Iris pigment epithelial cell (primary cell): ENCODE measurements at places on chromosomes 1 and 21.
A peak's percentile ranks its signal among the peaks of the same experiment; 100 is the strongest.

- DNase-seq: no peak
Measured at GRCh38 chr1:204579681-204580080, 63.5 kb downstream of the MDM4 start.

DNA sequence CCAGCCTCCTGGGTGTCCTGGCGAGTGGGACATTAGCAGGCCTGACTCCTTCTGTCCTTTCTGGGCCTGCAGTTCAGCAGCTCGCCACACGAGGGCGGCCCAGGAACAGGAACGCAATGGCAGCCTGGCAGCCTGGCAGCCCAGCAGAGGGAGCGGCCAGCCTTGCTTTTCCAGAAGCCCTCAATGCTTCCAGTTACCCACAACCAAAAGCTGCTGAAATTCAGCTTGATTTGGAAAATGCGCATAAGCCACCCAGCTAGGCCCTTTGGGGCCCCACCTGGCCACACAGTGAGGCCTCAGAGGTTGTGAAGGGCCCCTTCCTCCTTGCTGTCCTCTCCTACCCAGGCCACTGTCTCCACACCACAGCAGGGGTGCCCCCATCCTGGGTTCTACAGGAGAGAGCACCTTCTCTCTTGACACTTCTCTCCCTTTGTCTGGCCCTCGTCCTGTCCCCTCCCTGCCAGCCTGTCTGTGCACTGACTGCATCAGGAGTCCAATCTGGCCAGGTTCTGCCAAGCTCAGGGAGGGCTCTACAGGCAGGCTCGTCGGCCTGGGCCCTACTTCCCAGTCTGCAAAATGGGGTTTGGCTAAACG is 103.4 kb upstream of the VAMP3 start:
- DNase-seq: peak; percentile 72

- no peak for DNase-seq
Measured at GRCh38 chr21:17866590-17866989, 47.4 kb upstream of the C21orf91 start.

- no peak for DNase-seq
Measured at GRCh38 chr1:182357171-182357570, 34.4 kb downstream of the GLUL start.

- DNase-seq: no peak
Measured at GRCh38 chr1:56939209-56939608, 26.6 kb downstream of the C8B start.

- DNase-seq: peak; percentile 59
Measured at GRCh38 chr1:235093696-235094592, 34.7 kb downstream of the TOMM20 start.

GRCh38 chr1:225911191-225912130 is 12.6 kb downstream of the PYCR2 start:
- DNase-seq: peak; percentile 26

DNA sequence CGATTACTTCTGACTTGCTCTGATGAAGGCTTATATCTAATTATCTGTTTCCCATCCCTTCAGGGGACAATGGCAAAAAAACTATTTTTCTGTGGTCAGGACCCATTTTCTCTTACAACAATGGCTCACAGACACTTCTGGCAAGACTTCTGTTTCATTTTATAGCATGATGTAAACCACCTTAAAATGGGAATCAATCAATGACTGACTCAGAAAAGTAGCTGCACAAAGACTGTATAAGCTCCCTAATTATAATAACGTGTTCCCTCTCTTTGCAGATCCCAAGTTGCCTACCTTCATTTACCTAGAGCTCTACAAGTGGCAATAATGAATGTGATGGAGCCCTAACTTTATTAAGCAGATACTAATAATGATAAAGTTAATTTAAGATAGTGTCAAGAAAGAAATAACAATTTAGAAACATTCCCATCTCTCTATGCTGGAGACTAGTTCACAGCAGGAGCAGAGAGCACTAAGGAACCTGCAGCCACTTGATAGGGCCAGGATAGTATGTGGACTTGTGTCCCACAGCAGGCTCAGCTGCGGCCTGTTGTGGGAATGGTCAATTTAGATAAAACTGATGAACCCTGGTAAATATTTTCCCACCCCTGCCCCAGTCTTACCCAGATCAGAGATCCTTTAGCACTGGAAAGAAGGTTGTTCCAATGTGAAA is 538 bp downstream of the GBP2 start:
- peak; percentile 14 for DNase-seq

GRCh38 chr21:15870819-15871218 is 141.0 kb downstream of the USP25 start:
- DNase-seq: no peak

DNA sequence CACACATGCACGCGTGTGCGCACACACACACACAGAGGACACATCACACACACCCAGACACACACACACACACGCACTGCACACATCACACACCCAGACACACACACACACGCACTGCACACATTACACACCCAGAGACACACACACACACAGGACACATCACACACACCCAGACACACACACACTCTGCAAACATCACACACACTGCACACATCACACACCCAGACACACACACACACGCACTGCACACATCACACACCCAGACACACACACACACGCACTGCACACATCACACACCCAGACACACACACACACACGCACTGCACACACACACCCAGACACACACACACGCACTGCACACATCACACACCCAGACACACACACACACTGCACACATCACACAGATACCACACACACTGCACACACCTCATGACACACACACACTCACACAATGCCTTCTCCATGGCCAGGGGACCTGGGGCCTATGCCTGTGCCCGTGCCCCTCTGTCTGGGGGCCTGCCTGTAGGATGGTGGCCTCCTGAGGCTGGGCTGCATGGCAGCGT is 24.4 kb downstream of the CRYAA start:
- no peak for DNase-seq

GRCh38 chr1:71948561-71948960 is 333.8 kb downstream of the NEGR1 start:
- DNase-seq: no peak

DNA sequence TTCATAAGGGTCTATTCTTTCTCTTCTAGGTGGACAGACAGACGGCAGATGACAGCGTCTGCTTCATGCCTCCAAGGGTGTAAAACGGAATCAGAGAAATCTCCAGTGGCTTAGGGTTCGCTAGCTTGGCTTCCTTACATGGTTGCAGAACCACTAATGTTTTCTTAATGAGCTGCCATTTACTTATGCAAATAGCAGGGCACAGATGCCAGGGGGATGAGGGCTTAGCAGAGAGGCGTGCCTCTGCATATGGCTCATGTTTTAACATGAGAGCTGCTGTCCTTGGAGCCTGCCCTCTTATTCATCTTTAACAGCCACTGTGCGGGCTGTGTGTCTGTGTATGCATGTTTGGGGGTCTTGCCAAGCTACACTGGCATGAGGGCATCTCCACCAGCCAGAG is 119.6 kb downstream of the IER5 start:
- DNase-seq: no peak

DNA sequence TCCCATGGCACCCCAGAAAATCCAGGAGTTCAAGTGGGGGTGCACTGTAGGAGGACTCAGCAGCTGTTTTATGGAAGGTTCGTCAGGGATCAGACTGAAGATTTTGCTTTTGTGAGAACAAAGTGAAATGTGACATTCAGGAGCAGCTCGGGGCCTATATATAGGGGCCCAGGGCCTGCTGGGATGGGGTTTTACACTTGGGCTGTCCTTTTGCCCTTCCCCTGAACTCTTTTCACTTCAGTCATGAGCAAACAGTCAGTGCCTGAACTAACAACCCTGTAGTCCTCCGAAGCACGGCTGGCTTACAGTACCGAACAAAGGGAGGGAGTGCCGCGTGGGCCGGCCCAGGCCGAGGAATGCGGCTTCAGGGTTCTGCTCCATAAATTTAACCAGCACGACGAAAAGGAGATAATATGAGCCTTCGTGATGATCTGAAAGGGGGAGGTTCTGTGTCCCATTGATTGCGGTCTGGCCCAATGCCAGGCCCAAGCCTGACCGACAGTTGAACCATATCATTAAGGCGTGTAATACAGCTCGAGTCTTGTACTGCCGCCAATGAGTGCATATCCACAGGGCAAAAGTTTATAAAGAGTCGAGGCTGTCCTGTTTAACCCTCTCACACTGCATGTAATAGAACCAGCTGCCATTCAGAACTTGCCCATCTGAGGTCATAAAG is 139.9 kb downstream of the DHRS3 start:
- peak; percentile 100 for DNase-seq

- DNase-seq: no peak
Measured at GRCh38 chr1:114502080-114502479, 8.9 kb downstream of the TRIM33 start.

GRCh38 chr1:230399321-230400006 is 26.7 kb downstream of the PGBD5 start:
- no peak for DNase-seq

GRCh38 chr1:233518344-233518743 is 95.6 kb upstream of the KCNK1 start:
- DNase-seq: peak; percentile 25

GRCh38 chr1:165162671-165163241 is 193.8 kb downstream of the LMX1A start:
- no peak for DNase-seq

GRCh38 chr1:235265900-235266299 is 62.1 kb downstream of the ARID4B start:
- no peak for DNase-seq

DNA sequence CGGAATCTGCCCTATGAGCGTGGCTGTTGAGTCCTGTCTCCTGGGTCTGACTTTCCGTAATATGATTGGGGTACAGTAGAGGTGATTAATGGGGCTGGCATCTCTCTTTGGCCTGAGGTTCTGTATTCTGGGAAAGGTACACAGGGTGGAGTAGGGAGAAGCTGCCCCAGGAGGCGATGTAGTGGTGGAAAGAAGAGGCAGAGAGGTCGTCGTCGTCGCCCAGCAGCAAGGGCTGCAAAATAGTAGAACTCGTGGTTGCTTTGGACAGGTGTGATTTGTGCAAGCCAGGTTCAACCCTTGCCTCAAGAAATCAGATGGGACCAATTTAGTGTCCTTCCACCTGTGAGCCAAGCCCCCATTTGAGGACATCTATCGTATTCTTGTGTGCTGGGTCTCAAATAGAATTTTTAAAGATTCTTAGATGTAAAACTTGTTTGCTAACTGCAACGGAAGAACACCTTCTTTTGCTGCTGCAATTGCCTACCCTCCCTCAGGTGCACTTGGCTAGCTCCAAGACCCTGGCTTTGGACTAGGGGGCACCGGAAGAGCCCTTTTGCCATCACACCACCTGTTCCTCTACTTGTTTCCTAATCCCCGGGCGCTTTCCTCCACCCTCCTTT is 1.3 kb upstream of the HMGN2 start:
- no peak for DNase-seq

GRCh38 chr1:96048572-96049212 is 672.9 kb upstream of the PTBP2 start:
- DNase-seq: no peak

DNA sequence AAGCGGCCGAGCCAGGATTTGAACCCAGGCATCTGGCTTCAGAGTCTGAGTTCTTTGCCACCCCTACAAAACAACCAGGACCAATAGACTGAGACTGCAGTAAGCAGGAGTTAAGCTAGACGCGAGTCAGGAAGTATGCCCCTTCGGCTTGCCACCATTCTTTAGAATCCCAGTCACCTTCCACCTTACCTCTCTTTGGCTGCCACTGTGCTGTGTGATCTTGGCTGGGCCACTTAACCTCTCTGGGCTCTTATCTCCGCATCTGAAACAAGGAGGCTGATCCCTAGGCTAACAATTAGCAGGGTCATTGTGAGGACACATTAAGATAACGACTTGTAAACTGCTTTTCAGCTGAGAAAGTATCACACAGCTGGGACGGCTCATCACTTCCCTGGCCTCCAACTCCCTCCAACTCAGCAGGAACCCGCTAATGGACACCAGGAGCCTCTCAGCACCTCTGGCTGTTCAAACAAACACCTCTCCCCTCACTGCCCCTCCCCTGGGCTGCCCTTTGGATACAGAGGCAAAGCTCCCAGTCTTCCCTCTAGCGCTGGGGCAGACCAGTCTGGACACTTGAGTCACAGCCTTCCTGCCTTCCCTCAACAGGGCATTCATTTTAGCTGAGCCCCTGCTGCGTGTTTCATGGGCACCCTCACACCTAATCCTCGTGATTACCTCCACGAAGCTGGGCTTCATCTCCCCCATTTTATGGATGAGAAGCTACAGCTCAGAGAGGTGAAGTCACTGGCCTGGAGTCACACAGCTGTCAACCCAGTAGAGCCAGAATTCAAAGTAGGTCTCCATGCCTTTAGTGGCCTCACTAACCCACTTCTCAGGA is 83.2 kb downstream of the CAMK2N1 start:
- no peak for DNase-seq

GRCh38 chr1:214155987-214156625 is 124.9 kb upstream of the SMYD2 start:
- no peak for DNase-seq

DNA sequence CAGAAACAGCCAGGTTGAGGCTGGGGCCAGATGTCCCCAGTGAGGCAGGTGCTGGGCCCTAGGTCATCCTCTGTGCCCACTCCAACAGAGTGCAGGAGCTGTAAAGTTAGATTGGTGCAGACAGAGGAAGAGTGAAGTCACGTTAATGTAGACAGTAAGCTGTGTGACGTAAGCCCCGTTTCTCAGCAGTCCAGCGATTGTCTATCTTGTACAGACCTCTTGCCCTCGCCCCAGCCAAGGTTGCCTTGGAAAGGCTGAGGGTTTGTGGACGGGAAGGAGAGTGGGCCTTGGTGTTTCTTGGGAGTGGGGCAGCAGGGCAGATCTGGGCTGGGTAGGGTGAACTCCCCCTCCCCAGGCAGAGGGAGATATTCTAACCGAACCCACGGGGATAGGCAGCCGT is 13.5 kb downstream of the FAAH start:
- DNase-seq: no peak

- DNase-seq: no peak
Measured at GRCh38 chr1:5405263-5405662, 587.0 kb downstream of the NPHP4 start.

GRCh38 chr1:38336961-38337360 is 290.4 kb upstream of the POU3F1 start:
- no peak for DNase-seq

GRCh38 chr1:48186306-48186839 is 36.1 kb upstream of the SLC5A9 start:
- no peak for DNase-seq

- peak; percentile 37 for DNase-seq
Measured at GRCh38 chr1:14778898-14779865, 180.7 kb downstream of the KAZN start.
